ENCODE measurements at places on chromosomes 6 and 20.

GRCh38 chr20:63224412-63225081 lies 8.6 kb upstream of the YTHDF1 start:
- peak; percentile 72 for DNase-seq

- DNase-seq, result no peak
Measured at GRCh38 chr20:58903614-58904013, 51.1 kb downstream of the GNAS start.

DNA sequence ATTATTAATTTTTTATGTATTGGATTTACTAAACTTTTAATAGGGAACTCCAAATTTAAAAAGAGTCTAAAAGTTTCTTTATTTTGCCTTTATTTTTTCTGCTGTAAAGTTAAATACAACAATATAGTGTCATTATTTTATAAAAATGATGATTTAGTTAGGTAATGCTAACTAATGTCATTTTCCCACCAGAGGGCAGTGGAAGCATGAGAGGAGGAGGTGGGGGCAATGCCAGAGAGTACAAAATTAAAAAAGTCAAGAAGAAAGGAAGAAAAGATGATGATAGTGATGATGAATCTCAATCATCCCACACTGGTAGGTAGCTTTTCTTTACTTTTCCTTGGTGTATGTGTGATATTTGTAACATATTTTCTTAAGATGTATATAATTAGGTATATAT lies 20.2 kb upstream of the FHL5 start:
- no peak for DNase-seq

DNA sequence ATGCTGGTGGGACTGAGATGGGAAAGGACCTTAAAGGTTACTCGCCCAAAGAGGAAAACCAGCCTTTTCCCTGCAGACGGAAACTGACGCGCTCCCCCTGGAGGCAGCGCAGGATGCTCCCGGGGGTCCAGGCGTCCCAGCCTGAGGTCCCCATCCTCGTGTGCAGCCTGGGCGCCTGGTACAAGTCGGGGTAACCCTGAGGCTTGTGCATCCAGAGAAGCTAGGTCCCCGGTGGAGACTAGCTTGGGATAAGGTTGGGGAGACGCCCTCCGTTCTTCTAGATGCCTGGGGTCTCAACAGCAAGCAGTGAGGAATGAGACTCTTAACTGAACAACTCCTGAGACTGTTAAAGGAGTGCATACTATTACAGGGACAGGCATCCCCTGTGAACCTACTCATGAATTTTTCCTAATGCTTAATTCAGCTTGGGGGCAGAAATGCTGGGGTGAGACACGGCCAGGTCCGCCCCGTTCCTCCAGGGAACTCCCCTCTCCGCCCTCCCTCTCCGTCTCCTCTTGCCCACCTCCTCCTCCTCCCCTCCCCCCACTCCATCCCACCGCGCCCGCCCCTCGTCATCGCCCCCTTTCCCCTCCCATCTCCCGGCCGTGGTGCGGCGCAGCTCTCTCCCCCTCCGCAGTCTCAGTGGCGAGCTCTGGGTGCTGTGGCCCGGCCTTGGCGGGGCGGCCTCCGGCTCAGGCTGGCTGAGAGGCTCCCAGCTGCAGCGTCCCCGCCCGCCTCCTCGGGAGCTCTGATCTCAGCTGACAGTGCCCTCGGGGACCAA lies at the start of gene PRSS35:
PRSS35 (plus strand) TSS at position 634 of the 781 bp plus-strand sequence. CDS start 10,908 bp downstream, outside the sequence.
- DNase-seq, result no peak

GRCh38 chr6:138601128-138601527 lies 101.8 kb upstream of the NHSL1 start:
- no peak for DNase-seq
